ENCODE measurements at places on chromosomes 16 and 17. TPM values are rescaled to one million over a fixed set of nuclear protein-coding genes. Genes with fewer than 3 reads are reported as not detected.

DNA sequence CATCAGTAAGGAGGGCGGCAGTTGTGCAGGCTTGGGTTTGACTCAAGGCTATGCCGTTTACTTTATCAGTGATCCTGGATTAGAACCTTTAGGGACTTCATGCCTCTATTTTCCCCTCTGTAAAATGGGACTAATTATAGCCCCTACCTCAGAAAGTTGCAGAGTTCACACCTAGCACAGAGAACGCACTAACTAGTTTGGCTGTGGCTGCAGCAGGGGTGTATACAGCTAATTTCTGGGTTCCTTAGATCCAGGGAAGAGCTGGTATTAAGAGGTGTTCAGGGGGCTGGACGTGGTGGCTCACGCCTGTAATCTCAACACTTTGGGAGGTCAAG is 267.3 kb downstream of the CPPED1 start:
- DNase-seq = no peak

DNA sequence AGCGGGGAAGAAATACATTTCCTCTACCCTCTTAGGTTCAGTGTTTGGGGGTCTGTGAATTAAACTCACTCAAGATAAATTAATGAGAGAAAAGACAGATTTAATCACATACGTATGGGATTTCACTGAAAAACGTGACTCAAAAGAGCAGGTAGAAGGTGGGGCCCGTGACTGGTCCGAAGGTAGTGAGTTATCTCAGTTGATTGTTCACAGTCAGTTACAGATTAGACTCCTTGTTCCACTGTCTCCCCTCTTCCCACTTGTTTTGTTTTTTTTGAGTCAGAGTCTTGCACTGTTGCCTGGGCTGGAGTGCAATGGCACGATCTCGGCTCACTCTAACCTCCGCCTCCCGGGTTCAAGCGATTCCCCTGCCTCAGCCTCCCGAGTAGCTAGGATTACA is 301.2 kb downstream of the SEC14L1 start:
- DNase-seq = no peak

Gene ABCA8
- total RNA-seq = 9.4 TPM

DNA sequence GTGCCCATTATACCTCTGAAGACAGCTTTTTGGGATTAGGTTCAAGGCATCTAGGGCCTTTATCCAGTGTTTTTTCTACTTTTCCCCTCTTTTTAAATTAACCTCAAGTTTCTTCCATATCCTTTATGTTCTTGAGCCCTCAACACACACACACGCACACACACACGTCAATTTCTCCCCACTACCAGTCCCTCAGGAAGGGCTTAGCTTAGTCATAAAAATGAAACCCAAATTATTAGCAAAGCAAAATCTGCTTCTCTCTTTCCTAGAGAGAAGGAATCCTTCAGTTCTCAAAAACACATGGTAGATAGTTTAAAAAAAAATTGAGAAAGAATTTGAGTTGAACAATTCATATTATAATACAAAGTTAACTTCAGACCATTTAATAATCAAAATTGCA is 401.1 kb downstream of the XYLT1 start:
- DNase-seq = no peak

Gene EIF3C
- total RNA-seq = 424 TPM

- no peak for DNase-seq
Measured at GRCh38 chr17:59027750-59028149, 78.9 kb downstream of the TRIM37 start.

- DNase-seq = peak; percentile 72
Measured at GRCh38 chr17:42682722-42683403, 532 bp downstream of the CNTNAP1 start.

Gene ACSM5
- total RNA-seq = 8.6 TPM

DNA sequence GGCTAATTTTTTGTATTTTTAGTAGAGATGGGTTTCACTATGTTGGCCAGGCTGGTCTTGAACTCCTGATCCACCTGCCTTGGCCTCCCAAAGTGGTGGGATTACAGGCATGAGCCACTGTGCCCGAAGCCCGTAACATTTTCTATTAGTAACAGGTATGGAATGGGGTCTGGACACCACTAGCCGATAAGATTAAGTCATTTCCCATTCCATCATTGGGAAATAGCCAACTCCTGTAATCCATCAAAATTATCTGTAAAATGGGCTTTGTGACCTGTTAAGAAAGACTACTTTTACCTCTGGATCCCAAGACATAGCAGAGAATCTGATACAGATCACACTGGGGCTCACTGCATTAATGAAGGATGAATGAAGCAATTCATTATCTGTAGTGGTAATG is 3.9 kb upstream of the LUC7L3 start:
- no peak for DNase-seq

Gene MT1G
- 33.6 TPM for total RNA-seq

Gene UTP18
- total RNA-seq = 31.1 TPM

Gene SLC22A31
- 1.8 TPM for total RNA-seq

GRCh38 chr16:14205666-14206065 is 134.5 kb downstream of the MRTFB start:
- no peak for DNase-seq

- no peak for DNase-seq
Measured at GRCh38 chr17:68302066-68302564, 10.8 kb downstream of the ARSG start.

DNA sequence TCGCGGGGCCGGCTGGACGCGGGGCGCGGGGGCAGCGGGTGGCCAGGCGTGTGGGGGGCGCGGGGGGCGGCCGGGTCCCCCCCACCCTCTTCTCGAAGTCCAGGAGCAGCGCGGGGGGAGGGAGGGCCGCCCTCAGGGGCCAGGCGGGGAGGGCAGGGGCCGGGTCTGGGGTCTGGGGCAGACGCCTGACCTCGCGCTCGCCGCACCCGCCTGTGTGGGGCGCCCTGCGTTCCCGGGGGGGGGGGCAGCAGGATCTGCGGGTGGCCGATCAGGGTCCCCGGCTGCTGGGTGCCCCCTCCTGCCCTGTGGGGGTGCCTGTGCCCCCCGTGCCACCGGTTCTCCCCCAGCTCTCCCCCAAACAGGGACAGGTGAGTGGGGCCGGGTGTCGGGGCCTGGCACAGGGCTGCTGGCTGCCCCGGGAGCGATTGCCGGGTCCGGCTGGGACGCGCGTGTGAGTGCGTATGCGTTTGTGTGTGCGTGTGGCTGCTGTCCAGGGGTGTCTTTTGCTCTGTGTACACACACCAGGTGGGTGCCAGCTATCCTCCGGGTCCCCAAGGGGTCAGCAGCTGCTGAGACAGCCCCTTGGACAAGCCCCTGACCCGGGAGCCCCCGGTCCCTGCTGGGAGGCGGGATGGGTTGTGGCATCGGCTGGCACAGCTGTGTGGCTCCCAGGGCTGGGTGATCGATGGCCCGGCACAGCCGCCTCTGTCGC is 663 bp downstream of the PRR35 start:
- DNase-seq = no peak

Gene KRTAP4-4
- not detected for total RNA-seq

Gene PRM2
- total RNA-seq = not detected

Gene MRC2
- 23.7 TPM for total RNA-seq

DNA sequence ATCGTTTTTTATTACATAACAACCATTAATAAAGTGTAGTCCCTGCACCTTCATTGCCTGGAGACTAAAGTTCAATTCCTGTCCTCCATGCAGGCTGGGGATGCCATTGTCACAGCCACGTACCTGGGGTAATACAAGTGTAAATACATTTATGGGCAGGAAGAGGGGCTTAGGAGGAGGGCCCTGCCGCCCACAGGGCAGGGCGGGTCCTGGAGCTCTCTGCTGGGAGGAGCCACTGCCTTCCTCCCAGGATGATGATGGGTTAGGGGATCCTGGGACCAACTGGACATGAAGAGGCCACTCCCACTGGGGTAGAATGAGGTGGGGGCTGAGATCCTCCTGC is 44.1 kb upstream of the SLC38A10 start:
- peak; percentile 38 for DNase-seq

Gene PPY
- not detected for total RNA-seq

DNA sequence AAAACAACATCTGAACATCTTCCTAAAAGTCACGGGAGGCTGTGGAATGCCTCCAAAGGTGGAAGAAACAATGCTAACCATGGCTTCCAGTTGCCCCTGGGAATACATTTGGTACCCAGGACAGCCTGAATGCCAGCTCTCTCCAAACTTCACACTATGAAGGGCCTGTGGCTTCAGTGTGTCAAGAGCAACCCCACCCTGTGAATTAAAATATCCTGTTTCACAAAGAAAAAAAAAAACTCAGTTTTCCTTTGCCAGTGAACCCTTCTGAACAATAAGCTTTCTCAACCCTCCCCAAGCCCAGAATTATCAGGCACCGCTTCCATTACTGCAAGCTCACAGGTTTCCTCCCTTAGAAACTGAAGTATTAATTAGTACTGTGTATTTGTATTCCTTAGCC is 69.8 kb downstream of the SLC39A11 start:
- DNase-seq = no peak

Gene GJD3
- total RNA-seq = 2.6 TPM

- no peak for DNase-seq
Measured at GRCh38 chr17:39305978-39306377, 80.2 kb upstream of the STAC2 start.

Gene FZD2
- 4.7 TPM for total RNA-seq

- DNase-seq = peak; percentile 60
Measured at GRCh38 chr17:79859676-79860615, 20.7 kb upstream of the CBX4 start.

DNA sequence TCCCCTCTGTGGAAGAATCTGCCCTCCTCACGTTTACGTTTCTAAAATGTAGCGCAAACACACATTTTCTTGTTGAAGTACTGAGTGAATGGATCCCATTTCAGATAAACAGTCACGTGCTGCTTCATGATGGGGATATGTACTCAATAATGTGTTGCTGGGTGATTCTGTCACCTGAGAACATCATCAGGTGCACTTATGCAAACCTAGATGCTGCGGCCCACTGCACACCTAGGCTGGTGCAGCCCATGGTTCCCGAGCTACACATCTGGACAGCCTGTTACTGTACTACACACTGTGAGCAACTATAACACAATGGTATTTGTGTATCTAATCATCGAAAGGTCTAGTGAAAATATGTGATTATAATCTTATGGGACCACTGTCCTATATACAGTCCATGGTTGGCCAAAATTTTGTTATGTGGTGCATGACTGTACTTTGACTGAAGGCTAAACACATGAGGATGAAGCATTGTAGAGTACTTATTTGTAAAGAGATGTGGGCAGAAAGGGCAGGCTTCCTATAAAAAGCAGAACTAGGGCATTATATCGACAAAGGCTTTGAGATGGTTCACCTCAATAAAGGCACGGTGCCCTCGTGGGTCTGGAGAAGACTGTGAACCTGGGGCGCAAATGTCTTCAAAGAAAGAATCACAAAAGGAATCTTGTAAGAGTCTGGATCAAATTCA is 26.3 kb downstream of the MARF1 start:
- no peak for DNase-seq

DNA sequence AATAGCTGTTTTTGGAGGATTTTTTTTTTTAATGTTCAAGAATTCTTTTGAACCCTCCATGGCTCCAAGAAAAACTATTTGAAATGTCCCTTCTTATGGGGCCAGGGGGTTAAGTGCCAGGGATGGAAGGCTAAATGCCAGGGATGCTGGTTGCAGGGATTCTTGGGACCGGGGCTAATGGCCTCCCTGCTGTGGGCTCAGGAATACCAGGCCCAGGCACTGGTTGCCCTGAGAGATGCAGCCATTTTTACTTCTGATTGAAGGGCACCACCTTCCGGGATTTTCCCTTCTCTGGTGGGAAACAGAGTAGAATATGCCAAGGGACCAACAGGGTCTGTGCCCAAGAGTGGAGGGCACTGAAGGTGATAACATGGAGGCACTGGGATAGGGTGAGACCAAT is 10.9 kb upstream of the KAT7 start:
- no peak for DNase-seq

DNA sequence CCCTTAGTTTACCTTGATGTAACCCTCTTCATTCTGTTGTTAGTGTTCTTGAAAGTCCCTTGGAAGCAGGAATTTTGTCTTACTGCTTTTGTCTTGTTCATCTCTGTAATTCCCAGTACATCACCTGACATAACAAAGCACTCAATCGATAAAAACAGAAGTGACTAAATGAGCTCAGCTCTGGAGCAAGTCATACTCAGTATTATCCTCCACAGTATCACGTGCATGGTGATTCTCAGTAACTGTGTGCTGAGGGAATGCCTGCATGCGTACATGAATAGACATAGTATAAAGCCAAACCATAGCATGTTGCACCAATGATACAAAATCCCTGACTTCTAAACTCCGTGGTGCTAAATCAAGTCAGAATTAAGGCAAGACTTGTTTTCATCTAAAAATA is 7.2 kb downstream of the KRT38 start:
- DNase-seq = no peak

DNA sequence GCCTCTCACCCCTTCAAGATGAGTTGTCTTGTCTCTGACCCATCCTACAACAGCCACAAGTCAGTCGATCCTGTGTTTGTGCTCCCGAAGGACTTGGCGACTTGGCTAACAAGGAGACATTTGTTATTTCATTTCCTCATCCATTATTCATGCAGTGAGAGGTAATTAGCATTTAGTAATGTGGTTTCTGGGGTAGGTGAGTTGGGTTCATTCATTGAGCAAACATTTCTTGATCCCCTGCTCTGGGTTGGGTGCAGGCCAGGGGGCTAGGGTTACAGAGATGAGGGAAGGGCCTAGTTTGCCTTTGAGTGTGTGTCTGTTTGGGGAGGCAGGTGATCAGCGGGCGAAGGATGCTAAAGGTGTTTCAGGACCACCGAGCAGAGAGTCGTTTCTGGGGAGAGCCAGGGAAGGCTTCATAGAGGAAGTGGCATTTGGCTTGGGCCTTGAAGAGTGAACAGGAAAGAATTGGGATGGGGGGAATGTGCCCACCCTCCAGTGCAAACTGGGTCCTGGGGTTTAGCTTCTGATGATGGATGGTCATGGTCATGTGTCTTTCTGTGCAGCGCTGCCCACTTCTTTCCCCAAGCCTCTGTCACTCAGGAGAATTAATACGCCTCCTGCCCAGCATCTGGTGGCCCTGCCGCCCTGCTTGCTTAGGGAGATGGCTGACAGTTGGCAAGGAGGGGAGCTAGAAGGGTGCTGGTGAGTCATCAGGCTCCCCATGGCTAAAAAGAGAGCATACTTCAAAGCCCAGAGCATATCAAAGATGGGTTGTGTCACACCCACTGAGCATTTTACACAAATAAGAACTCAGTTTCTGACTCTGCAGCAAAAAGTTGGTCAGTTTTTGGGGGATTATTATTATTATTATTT is 38.5 kb downstream of the MSI2 start:
- DNase-seq = no peak

Gene RASD1
- total RNA-seq = 147 TPM

Gene NACA2
- total RNA-seq = not detected

Gene ALOX12B
- total RNA-seq = not detected

Gene EPX
- 0.19 TPM for total RNA-seq

- no peak for DNase-seq
Measured at GRCh38 chr16:25868706-25869370, 177.1 kb downstream of the HS3ST4 start.

DNA sequence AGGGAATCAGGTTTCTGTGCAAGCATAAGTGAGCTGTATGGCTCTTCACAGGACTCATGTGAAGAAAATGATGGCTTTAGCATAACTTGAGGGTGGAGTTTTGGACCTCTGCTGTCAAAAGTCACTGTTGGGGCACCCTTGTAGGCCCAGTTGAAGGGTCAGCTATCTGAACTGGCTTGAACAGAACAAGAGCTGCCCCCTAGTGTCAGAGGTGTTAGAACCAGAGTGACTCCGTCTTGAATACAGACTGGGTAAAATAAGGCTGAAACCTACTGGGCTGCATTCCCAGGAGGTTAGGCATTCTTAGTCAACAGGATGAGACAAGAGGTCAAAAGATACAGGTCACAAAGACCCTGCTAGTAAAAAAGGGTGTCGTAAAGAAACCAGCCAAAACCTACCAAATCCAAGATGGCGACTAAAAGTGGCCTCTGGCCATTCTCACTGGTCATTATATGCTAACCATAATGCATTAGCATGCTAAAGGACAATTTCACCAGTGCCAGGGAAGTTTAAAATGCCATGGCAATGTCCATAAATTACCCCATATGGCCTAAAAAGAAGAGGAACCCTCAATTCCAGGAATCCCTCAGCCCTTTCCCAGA is 484.0 kb upstream of the ERCC4 start:
- DNase-seq = peak; percentile 14

All from kidney (tissue), 22 donors.